ENCODE measurements at places on chromosomes 6 and 20.
A peak's percentile ranks its signal among the peaks of the same experiment; 100 is the strongest.

DNA sequence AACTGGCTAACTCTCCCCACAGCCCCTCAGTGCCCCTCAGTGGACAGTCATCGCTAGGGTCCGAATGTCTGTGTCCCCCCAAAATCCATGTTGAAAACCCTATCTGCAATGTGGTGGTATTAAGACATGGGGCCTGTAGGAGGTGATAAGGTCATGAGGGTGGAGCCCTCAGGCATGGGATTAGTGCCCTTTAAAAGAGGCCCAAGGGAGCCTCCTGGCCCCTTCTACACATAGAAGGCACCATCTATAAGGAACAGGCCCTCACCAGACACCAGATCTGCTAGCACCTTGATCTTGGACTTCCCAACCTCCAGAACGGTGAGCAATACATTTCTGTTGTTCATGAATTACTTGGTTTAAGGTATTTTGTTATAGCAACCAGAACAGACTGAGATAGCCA, 6.7 kb upstream of the TRAF3IP2 start:
- H3K4me3 ChIP-seq: no peak overlapping the region
- no peaks in the 10 kb centered on the region for H3K27me3 ChIP-seq
- H3K36me3 ChIP-seq: no peaks in the 10 kb centered on the region
- no peak overlapping the region for H3K27ac ChIP-seq
- no peak for DNase-seq

- no peak for DNase-seq
- no peaks in the 10 kb centered on the region for H3K4me1 ChIP-seq
- H3K4me3 ChIP-seq: no peak overlapping the region
- H3K27ac ChIP-seq: no peak overlapping the region
Observed at GRCh38 chr6:95127261-95127660, 450.1 kb upstream of the MANEA start.

GRCh38 chr6:141033101-141033500, 1099.6 kb upstream of the GJE1 start:
- no peak overlapping the region for H3K27ac ChIP-seq
- no peaks in the 10 kb centered on the region for H3K36me3 ChIP-seq
- H3K4me3 ChIP-seq: no peak overlapping the region
- DNase-seq: no peak

DNA sequence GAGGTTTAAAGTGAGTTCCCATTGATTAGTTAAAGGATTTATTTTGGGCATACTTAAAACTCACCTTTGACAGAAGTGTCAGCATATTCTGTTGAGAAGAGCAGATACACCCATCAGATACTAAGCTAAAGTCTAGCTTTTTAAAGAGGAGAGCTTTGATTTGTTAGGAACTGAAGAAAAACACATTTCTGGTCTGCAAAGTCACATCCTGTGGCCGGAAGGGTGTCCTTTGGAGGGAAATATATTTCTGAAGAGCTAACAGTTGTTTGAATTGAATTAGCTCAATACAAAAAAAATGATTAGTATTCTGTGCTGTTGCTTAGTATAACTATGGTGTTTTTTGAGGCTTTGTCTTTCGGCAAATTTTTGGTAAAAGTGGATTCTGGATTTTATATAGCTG, 302.7 kb downstream of the RFPL4B start:
- H3K27ac ChIP-seq: no peak overlapping the region
- no peak for DNase-seq
- H3K4me3 ChIP-seq: no peak overlapping the region
- no peaks in the 10 kb centered on the region for H3K36me3 ChIP-seq
- H3K4me1 ChIP-seq: no peaks in the 10 kb centered on the region

GRCh38 chr20:36663031-36663430, 17.0 kb upstream of the SLA2 start:
- no peak overlapping the region for H3K4me3 ChIP-seq
- H3K4me1 ChIP-seq: no peaks in the 10 kb centered on the region
- no peak overlapping the region for H3K27ac ChIP-seq

DNA sequence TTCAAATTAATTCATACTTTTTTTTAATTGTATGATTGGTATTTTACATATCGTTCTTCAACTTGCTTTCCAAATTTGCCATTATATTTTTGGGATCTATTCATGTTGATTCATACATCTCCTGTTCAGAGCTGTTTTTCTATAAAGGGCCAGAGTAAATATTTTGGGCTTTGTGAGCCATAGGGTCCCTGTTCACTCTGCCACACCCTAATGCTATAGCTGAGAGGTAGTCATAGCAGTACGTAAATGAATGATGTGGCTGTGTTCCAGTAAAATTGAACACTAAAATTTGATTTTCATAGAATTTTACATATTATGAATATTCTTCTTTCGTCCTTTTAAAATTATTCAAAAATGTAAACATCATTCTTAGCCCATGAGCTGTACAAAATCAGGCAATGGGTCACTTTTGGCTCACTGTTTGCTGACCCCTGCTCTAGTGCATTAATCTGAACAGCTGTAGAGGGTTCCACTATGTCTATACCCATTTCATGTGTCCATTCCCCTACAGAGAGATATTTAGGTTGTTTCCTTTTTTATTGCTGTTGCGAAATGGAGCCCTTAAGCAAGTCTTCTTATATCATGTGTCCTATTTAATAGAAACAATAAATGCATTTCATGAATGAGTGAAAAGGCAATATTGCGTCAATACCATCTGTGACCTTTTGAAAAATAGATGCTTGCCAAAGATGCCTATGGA, 136.4 kb upstream of the SALL4 start:
- no peak overlapping the region for H3K27ac ChIP-seq
- no peaks in the 10 kb centered on the region for H3K4me1 ChIP-seq
- no peak overlapping the region for H3K4me3 ChIP-seq
- no peaks in the 10 kb centered on the region for H3K27me3 ChIP-seq
- no peaks in the 10 kb centered on the region for H3K36me3 ChIP-seq

- no peaks in the 10 kb centered on the region for H3K27me3 ChIP-seq
- H3K27ac ChIP-seq: no peak overlapping the region
- no peaks in the 10 kb centered on the region for H3K36me3 ChIP-seq
- no peaks in the 10 kb centered on the region for H3K4me1 ChIP-seq
Observed at GRCh38 chr20:44683263-44684046, 31.7 kb upstream of the CCN5 start.

- no peaks in the 10 kb centered on the region for H3K27me3 ChIP-seq
- no peak overlapping the region for H3K4me3 ChIP-seq
- no peak for DNase-seq
Observed at GRCh38 chr20:40584130-40584809, 104.8 kb downstream of the MAFB start.

DNA sequence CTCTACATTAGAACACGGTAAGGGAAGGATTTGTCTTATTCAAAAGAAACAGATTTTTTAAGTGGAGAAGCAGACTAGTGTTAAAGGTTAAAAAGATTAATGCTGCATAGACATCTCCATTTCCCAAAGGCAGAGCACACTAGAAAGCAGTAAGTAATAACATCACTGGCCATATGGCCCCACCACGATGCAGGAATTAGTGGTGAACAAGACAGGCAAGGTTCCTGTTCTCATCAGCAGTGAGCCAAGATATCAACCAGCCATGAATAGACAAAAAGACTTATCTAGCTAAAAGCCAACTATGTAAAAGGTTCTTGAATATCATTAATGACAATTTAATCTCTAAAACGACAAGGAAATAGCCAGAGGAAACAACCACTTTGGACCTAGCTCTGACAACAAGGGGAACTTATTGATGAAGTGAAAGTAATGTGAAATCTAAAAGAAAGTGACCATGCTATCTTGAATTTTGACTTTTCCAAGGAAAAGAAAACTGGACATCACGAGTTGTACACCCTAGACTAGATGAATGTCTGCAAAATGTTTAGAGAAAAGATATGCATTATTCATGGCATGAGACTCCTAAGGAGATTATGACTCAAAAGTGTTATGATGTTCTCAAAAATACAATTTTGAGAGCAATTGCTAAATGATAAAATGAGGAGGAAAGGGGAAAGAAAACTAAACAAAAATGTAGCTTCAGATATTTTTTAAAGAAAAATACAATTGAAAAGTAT, 157.9 kb upstream of the STXBP5 start:
- no peaks in the 10 kb centered on the region for H3K4me1 ChIP-seq
- no peak overlapping the region for H3K4me3 ChIP-seq
- H3K36me3 ChIP-seq: no peaks in the 10 kb centered on the region
- H3K27me3 ChIP-seq: no peaks in the 10 kb centered on the region
- DNase-seq: no peak

DNA sequence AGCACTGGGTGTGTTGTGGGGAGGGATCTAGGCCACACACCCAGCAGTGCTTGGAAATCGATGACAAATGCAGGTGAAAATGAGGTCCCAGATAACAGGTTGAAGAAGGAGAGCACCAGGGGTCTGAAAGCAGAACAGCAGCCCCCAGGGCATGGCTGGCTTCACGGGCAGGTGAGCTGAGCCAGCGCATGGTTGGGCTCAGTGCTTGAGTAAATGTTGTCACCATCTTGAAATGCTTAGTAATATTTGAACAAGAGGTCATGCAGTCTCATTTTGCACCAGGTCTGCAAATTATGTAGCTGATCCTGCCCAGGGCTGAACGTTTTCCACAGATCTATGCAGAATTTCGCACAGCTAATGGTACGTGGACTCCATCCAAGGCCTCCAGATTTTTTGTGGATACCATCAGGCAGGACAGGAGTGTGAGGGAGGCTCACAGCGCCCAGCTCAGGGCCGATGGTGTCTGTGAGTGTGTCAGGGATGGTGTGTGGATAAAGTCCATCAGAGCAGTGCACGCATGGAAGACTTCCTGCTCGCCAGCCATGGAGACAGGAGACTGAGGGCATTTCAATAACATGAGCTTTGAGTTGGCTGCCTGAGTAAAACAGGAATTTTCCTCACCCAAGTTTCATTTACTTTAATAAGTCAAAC, 53.1 kb upstream of the SNX9 start:
- no peak for DNase-seq
- no peak overlapping the region for H3K4me3 ChIP-seq
- no peaks in the 10 kb centered on the region for H3K27me3 ChIP-seq
- H3K36me3 ChIP-seq: no peaks in the 10 kb centered on the region

GRCh38 chr20:4550740-4551139, 171.0 kb upstream of the PRND start:
- no peak for DNase-seq
- no peaks in the 10 kb centered on the region for H3K4me1 ChIP-seq
- H3K36me3 ChIP-seq: no peaks in the 10 kb centered on the region

GRCh38 chr6:48101290-48101689, 9.7 kb downstream of the PTCHD4 start:
- no peaks in the 10 kb centered on the region for H3K36me3 ChIP-seq
- no peaks in the 10 kb centered on the region for H3K4me1 ChIP-seq
- no peaks in the 10 kb centered on the region for H3K27me3 ChIP-seq
- no peak overlapping the region for H3K27ac ChIP-seq

- no peak for DNase-seq
- H3K36me3 ChIP-seq: no peaks in the 10 kb centered on the region
- H3K27ac ChIP-seq: no peak within 1 kb of the TSS
- no peaks in the 10 kb centered on the region for H3K27me3 ChIP-seq
- H3K4me3 ChIP-seq: no peak within 1 kb of the TSS
Observed at GRCh38 chr6:24935366-24936152, at the start of gene RIPOR2. RIPOR2 (minus strand) TSS chr6:24935960; CDS start chr6:24935898, 62 bp downstream.

DNA sequence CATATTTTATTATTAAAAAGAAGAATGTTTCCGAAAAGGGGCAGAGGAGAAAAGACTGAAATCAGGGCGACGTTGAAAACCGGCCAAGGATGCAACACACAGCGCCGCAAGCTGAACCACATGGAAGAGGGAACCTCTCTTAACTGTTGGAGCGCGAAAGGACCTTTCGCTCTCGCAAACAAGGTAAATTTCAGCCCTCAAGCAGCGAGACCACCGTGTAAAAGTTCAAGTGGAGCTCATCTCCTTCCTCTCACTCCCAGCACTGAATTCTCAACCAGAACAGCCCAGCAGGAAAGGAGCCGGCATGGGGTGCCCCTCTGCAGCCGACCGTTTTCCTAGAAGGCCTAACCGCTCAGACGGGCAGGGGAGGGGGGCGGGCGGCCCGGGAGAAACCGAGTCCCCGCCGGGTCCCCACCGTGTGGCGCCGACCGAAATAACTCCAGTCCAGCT, 621 bp downstream of the GPR63 start:
- peak overlapping the region; percentile 59 for H3K27ac ChIP-seq
- H3K4me3 ChIP-seq: peak overlapping the region; percentile 74
- H3K36me3 ChIP-seq: no peaks in the 10 kb centered on the region

GRCh38 chr6:13920552-13920951, 4.2 kb upstream of the RNF182 start:
- peaks cover 16% of the 10 kb centered on the region for H3K4me1 ChIP-seq
- peaks cover 6% of the 10 kb centered on the region for H3K27me3 ChIP-seq
- no peak overlapping the region for H3K4me3 ChIP-seq
- DNase-seq: no peak
- H3K36me3 ChIP-seq: no peaks in the 10 kb centered on the region
- H3K27ac ChIP-seq: no peak overlapping the region

GRCh38 chr6:166798652-166799051, 157.7 kb downstream of the RNASET2 start:
- no peak for DNase-seq
- no peak overlapping the region for H3K27ac ChIP-seq
- H3K36me3 ChIP-seq: no peaks in the 10 kb centered on the region
- H3K27me3 ChIP-seq: no peaks in the 10 kb centered on the region
- no peaks in the 10 kb centered on the region for H3K4me1 ChIP-seq

- H3K4me1 ChIP-seq: peaks cover 3% of the 10 kb centered on the region
- H3K27me3 ChIP-seq: no peaks in the 10 kb centered on the region
- no peak overlapping the region for H3K4me3 ChIP-seq
- no peak for DNase-seq
- no peaks in the 10 kb centered on the region for H3K36me3 ChIP-seq
Observed at GRCh38 chr6:21182589-21182988, 411.0 kb upstream of the SOX4 start.

DNA sequence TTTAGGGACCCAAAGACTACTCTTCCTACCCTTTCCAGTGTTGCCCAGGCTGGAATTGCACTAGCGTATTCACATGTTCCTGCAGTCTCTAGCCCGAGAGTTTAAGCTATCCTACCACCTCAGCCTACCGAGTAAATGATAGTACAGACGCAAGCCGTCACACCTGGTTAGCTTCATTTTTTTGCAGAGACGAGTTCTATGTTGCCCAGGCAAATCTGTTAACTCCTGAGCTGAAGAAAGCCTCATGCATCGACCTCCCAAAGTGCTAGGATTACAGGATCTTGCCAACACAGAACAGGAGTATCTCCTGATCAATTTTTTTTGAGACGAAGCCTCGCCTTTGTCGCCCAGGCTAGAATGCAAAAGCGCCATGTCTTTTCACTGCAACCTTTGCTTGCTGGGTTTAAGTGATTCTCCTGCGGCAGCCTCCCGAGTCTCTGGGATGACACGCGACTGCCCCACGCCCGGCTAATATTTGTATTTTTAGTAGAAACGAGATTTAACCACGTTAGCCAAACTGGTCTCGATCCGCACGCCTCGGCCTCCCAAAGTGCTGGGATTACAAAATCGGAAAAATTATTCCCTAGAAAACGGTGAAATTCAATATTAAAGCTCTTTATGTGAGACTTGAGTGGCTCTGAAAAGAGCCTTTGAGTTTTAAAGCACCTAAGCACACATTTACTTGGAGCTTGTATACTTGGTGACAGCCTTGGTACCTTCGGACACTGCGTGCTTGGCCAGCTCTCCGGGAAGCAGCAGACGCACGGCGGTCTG, 128.5 kb downstream of the HFE start:
- peaks cover 26% of the 10 kb centered on the region for H3K4me1 ChIP-seq
- H3K27me3 ChIP-seq: no peaks in the 10 kb centered on the region
- H3K4me3 ChIP-seq: peak overlapping the region; percentile 59
- no peaks in the 10 kb centered on the region for H3K36me3 ChIP-seq

GRCh38 chr6:45483021-45483420, 105.3 kb upstream of the SUPT3H start:
- H3K27ac ChIP-seq: peak overlapping the region; percentile 15
- no peaks in the 10 kb centered on the region for H3K27me3 ChIP-seq
- no peaks in the 10 kb centered on the region for H3K36me3 ChIP-seq
- H3K4me3 ChIP-seq: no peak overlapping the region

GRCh38 chr6:90135667-90136066, 161.0 kb downstream of the BACH2 start:
- H3K4me1 ChIP-seq: no peaks in the 10 kb centered on the region
- no peaks in the 10 kb centered on the region for H3K27me3 ChIP-seq
